ENCODE measurements at places on chromosomes 4 and X.
A peak's percentile ranks its signal among the peaks of the same experiment; 100 is the strongest.

GRCh38 chrX:40096395-40097091, 1.2 kb downstream of the BCOR start:
- DNase-seq: peak; percentile 61

GRCh38 chr4:156193106-156193505, 239.4 kb upstream of the CTSO start:
- DNase-seq: no peak

DNA sequence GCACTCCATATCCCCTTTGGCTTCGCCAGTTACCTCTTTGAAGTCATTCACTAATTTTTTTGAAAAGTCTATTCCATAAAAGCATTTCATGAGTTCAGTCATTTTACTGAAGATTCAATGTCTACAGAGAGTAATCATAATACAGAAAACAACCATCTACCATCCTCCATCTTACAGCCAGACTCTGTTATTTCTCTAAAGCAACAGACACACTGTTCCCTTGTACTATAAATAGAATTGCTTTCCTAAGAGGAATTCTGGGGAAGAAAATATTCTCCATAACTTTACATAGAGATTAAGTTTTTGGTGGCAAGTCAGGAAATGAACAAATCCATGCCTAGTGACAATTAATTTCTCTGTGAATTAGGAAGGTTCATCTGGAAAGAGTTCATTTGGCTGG, 37.0 kb downstream of the XK start:
- DNase-seq: no peak

- no peak for DNase-seq
Observed at GRCh38 chr4:3706565-3707422, 59.4 kb upstream of the ADRA2C start.

GRCh38 chr4:95428291-95429070, 120.3 kb downstream of the UNC5C start:
- DNase-seq: no peak

DNA sequence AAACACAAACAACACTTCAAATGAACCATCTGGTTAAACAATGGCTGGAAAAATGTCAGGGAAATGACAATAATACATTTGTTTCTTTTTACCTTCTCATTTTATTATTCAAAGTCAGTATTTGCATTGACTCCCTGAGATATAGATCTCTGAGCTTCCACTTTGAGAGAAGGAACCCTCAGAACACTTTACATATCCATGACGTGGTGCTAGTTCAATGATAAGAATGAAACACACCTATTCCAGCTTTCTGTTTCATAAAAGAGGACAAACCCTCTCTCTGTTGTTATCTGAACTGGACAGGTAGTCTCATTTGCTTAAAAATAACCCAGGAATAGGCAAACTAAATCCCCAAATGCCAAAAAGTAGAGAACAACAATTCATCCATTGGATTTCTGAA, 65.3 kb upstream of the CCSER1 start:
- DNase-seq: no peak

- DNase-seq: no peak
Observed at GRCh38 chr4:75490155-75490554, 24.0 kb downstream of the RCHY1 start.

- no peak for DNase-seq
Observed at GRCh38 chr4:173243321-173243720, 74.7 kb downstream of the GALNT7 start.

DNA sequence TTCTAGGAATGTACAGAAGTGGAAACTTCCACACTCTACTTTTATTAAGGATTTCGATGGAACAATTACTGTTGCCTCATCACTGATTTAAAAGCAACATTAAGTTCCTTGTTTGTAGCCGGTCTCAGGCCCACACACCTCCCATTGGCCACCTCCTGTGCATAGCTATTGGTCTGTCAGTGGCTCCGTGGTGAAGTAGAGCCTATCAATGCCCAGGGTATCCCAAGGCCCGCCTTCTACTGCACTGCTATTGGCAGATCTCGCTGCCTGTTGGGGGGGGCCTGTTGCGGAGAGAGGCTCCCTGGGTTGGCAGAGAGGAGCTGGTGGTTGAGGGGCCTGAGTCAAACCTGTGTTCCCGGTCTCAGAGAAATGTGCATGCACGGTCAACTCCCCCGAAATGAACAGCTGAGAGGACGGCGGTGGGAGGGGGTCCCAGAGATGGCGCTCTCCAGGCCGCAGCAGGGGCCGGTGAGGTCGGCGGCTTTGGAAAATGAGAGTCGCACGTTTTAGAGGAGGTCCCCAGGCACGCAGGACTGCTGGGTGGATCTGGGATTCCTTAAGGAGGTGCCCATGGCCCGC, 4.9 kb upstream of the ARAF start:
- peak; percentile 74 for DNase-seq

GRCh38 chr4:27506401-27506800, 645.8 kb downstream of the STIM2 start:
- DNase-seq: no peak

GRCh38 chrX:40868868-40869267, 133.5 kb upstream of the MED14 start:
- no peak for DNase-seq

- DNase-seq: no peak
Observed at GRCh38 chr4:5096261-5096660, 45.0 kb downstream of the STK32B start.

DNA sequence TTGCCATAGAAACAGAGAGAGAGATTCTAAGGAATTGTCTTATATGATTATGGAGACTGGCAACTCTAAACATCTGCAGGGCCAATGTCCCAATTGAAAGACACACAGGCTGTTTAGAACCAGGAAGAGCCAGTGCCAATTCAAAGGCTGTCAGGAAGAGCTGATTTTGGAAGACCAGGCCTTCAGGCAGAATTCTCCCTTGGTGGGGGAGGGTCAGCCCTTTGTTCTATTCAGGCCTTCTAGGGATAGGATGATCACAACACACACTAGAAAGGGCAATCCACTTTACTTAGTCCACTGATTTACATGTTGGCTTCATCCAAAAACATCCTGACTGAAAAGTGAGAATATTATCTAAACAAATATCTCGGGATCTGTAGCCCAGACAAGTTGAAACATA, 15.2 kb downstream of the C4orf46 start:
- DNase-seq: no peak

DNA sequence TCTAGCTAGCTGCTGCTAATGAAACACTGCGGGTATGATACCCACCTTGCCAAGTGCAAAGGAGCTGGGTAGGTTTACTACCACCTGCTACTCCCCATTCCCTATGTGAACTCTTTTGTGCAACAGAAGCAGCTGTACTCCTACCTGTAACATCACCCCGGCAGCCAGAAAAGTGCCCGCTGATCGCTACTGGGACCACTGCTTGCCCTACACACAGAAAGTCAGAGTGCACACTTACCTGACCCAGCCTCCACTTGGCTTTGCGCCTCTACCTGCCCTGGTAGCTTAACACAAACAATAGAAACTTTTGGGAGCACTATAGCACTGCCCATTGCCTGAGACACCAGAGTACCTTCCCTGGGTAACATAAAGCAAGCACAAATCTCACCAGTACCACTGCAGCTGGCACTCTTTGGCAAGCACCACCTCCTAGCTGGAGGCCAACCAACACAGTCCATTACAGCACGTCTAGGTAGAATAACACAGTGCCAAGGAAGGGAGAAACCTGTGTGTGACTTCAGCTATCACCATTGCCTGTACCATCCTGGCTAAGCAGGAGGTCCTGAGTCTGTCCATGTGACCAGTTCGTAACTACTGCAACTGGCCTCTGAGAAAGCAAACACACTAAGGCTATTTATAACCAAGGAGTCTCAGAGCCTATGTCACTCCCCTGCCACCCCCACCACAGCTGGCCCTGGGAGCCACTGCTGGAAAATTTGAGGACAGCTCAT, 80.1 kb downstream of the CENPC start:
- DNase-seq: no peak

DNA sequence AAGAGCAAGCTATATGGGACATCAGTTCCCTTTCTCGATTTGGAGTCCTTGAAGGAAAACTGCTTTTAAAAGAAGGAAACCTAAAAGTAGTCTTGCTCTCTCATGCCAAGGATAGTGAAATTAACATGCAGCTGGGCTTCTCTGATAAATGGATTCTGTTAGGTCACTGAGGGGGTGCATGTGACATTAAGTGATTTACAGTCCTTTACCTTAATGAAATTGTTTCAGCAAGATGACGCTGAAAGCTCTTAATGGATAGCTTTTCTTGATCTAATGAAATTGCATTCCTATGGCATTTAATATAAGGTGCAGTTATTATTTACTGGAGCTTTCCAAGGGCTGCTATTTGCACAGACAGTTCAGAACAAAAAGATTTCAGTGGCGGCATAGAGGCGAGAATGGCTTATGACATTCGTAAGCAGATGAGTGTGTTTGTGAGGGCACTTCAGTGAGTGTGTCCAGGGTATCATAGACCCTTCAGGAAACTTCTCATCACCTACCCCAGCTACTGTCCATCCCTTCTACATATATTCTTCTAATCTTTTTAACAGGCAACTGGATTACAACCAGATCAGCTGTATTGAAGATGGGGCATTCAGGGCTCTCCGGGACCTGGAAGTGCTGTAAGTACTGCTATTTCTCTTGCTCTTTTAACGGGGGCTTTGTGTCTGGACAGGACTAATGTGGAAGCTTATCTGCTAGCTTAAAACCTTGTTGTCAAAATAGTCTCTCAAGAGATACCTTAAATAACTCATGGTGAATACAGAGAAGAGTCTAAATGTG, 219.9 kb upstream of the PACRGL start:
- no peak for DNase-seq

- no peak for DNase-seq
Observed at GRCh38 chr4:100525686-100526085, 7.9 kb upstream of the EMCN start.

GRCh38 chrX:1491851-1492349, 39.2 kb upstream of the ASMTL start:
- DNase-seq: no peak

DNA sequence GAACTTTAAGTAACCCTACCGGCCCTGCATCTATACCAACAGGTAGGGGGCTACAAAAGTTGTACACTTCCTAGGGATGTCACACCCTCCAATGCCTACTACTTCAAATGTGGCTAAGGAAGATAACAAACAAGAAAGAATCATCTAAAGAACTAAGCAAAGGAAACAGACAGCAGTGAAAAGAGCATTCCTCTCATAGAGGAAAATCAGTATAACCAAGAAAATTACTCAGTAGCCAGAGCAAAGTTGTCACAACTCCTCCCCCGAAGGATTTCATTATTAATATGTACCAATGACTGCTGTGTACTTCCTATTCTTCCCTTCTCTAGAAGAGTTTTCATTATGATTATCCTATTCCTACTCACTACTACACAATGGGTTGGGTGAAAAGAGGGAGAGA, 12.6 kb downstream of the ANKRD17 start:
- DNase-seq: no peak

GRCh38 chr4:79178760-79179159, 147.1 kb downstream of the NAA11 start:
- no peak for DNase-seq

DNA sequence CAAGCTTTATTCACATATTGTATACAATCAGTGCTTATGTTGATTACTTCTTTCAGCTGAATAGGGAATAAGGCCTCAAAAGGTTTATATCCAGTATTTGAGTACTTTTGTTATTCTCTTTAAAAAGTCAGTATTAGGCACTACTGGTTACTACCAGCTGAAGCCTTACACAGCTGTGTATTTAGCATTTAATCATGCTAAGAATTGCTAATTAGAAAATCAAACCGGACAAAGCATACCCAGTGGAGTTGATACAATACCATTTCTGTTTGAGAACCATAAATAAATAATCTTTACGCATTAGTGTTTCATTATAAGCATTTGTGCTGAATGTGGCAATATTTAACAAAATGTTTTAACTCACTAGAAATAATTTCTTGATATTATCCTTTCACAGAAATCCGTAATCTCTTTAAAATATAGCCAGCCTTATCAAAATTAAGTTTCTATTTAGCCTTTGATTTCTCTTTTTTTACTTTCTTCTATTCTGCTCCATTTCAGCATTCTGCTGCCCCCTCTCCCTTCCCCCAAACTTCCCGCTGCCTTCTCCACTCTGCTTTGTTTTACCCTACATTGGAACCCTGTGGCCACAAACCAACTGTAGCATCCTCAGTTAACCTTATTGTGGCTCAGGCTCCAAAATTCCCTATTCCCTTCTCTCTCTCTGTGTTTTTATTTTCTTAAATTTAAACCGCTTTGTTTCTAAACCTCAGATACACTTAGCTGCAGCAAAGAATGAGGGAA, 37.8 kb downstream of the UGT8 start:
- no peak for DNase-seq

- no peak for DNase-seq
Observed at GRCh38 chrX:43003204-43003565, 225.2 kb upstream of the PPP1R2C start.

DNA sequence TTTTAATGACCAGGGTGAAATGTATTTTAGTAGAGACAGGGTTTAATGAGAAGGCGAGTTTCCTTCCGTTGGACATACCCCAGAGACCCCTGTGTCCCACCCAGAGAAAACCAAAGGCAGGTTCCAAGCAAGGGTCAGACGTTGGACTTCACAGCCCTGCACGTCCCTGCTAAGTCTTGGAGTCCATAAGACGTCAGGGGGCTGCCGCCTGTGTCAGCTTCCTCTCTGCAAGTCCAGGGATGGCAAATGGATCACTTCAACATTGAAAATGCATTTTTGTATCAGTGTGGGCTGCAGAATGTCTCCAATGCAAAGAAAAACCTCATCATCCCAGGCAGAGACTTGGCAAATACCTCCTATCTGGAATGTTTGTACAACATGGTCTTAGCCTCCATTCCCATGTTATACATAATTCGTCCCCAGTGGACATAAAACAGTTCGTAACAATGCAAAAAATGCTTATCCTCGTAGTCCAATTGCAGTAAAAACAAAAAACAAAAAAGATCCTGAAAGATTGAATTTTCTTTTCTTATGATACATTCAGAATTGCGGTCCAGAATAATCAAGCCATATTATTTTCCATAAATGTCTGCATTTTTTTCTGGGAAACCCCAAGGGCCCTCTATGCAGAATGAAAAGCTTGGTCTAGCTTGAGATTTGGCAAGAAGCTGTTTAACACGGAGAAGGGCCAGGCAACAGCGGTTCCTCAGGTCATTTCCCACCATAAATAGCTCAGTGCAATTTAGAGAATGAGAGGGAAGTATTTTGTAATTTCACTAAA, 190.9 kb downstream of the SHOX start:
- no peak for DNase-seq

DNA sequence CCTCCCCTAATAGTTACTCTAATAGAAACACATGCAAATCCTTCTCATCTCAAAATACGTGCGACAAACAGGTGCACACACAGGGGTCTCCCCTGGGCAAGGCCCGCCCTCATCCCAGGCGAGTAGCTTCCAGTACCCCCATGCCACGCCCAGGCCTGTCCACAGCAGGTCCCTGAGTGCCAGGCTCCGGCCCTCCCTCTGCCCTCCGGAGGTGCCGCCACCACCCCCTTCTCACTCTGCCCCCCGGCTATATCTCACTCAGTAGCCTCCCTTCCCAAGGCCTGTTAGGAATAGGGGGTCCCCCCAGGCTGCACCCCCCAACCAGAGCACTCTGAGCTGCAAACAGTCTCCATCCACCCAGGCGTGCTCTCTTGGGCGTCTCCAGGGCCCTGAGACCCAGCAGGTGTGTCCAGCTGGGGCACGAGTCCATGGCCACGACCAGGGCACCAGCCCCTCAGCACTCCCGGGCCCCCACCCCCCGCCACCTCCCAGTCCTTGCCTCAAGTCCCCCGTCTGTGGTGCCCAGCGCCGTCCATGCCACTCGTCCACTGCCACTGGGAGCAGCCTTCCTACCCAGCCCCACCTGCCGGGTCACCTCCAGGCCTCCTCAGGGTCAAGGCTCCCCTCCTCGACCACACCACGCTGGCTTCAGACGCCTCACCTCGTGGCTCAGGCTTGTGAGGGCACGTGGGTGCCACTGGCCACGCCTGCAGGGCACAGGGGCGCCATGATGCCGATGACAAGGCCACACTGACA, 41.7 kb downstream of the FAM53A start:
- no peak for DNase-seq

GRCh38 chr4:189098932-189099696, 841.6 kb upstream of the FRG1 start:
- DNase-seq: no peak

All from central memory CD8-positive, alpha-beta T cell (primary cell).